ENCODE measurements at places on chromosomes 7 and 10. TPM values are rescaled to one million over a fixed set of nuclear protein-coding genes. Genes with fewer than 3 reads are reported as not detected.

DNA sequence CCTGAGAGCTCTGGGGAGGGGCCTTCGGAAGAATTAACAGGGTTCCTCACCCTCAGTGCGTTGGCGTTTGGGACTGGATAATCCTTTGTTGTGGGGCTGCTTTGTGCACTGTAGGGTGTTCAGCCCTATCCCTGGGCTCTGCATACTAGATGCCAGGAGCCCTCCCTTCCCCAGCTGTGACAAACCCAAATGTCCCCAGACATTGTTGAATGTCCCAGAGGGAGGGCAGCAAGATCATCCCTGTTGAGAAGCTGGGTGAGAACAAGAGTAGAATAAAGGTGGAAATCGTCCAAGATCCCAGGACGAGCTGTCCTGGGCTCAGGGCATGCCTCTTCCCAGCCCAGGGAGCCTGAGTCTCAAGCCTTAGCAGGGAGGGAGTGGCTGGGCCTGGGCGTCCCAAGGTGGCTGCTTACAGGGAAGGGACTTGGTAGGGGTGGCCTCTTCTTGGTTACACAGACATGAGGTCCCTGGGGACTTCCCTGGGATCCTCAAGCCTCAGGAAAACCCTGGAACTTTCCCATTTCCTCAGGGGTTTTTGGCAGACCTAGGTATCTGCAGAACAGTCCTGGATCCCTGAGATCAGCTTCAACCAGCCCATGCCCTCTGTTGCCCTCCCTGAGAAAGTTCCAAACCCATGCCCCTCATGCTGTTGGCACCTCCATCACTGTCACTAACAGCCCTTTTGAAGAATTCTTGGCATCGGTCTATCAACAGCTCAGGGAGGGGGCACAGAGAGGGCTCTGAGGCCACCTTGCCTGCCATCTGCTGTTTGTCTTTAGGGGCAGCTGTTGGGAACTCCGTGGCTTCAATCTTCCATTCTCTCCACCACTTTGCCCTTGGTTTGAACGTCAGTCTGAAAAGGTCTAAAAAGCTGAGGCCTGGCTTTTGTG, 53.7 kb downstream of the GOLGA7B start:
- DNase-seq, result no peak

DNA sequence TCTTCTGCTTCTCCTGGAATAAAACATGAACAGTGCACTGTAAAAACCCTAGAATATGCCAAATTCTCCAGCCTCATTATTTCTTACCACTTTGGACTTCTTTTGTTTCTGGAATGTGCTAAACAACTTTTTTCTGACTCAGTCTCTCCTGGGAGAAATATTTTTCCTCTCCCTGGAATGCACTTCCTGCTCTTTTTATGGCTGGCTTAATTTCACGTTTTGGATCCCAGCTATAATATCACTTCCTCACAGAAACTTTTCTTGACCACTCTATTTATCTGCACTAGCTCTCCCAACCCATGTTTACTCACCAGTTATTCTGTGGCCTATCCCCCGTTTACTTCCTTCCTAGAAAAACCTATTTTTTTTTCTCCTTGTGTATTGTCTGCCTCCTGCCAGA, 26.7 kb downstream of the ABCB5 start:
- no peak for DNase-seq

- no peak for DNase-seq
Observed at GRCh38 chr10:12726971-12727831, 274.3 kb downstream of the CCDC3 start.

DNA sequence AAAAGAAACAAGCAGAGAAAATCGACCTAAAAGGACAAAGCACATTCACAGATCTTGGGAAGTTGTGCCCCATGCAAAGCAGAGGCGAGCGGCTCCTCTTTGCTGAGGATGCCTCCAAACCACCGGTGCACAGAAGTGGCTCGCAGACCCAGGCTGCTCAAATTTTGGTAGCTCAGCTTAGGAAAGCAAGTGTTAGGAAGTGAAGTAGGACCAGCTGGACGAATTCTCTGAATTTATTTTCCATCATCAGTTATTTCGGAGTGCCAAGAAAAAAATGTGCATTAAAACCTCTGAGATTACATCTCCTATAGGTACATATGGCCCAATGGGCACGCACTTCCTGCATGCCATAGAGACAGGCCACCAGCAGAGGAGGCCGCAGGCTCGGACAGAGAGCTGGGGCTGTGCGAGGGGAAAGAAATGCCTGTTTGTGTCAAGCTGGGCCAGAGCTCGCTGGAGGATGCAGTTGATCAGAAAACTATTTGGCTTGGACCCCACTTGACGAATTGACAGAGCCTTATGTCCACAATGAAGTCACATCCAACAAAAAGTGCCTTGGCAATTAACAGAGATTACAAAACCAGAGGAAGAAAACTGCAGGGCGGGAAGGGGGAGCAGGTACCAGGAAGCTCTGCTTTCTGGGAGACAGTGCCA, 122.3 kb upstream of the LYZL2 start:
- no peak for DNase-seq

DNA sequence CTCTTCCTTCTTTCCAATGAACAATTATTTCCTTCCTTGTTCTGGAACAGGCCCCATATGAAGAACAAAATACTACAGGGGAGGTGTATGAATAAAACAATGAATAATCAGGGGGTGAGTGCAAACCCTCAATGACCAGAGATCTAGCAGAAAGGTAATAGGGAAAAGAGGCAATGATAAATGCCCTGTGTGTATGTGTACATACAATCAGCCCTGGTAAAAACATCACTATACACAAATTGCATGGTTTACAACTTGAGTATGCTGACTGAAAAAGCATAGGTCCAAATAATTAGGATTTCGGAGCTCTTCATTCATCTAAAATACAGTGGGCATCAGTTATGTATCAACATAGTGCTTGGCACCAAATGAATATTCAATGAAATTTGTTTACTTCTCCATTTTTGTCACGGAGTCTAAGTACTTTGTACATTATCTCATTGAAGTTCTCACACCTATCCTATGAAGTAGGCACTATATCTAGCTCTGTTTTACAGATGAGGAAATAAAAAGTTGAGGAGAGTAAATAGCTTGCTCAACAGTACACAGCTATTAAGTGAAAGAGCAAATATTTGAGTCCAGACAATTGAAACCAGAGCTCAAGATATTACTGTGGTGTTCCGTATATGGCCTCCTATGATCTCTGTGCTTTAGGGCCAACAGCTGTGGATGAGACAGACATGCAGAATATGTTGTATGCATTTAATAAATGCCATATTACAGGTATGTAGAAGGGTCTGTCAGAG, 1065.4 kb downstream of the SORCS3 start:
- no peak for DNase-seq

- DNase-seq, result no peak
Observed at GRCh38 chr10:68046642-68047041, 28.4 kb downstream of the HERC4 start.

- DNase-seq, result no peak
Observed at GRCh38 chr7:28798274-28798673, 159.9 kb downstream of the TRIL start.

- DNase-seq, result no peak
Observed at GRCh38 chr10:44153918-44154670, 230.8 kb downstream of the CXCL12 start.

- DNase-seq, result no peak
Observed at GRCh38 chr10:85026878-85027467, 698.6 kb downstream of the CCSER2 start.

DNA sequence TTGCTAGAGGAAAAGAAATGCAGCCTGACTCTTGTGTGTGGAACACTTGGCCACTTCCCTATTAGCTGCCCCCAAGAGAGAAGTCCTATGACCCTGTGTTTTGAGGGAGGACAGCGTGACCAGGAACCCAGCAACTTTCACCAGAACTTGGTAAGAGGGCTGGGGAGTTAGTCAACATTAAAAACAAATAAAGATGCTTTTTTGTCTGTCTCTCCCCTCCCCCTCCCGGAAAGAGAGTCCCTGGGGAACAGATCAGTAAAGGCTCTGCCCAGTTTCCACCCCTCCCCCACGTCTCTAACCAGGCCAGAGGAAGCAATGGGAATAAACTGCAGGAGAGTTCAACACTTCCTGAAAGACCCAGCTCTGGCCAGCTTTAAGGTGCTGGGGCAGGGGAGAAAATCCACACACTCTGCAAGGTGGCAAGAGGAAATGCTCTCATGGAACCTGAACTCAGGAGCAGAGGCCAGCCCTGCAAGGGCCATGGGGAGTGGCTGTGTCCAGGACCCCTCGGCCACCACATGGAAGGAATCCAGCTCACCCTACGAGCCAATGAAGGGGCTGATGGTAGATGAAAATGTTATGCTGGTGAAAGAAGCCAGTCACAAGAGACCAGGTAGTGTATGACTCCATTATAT, 21.5 kb downstream of the SH3PXD2A start:
- no peak for DNase-seq

GRCh38 chr7:130345136-130345535, 520 bp downstream of the CPA5 start:
- DNase-seq, result no peak

DNA sequence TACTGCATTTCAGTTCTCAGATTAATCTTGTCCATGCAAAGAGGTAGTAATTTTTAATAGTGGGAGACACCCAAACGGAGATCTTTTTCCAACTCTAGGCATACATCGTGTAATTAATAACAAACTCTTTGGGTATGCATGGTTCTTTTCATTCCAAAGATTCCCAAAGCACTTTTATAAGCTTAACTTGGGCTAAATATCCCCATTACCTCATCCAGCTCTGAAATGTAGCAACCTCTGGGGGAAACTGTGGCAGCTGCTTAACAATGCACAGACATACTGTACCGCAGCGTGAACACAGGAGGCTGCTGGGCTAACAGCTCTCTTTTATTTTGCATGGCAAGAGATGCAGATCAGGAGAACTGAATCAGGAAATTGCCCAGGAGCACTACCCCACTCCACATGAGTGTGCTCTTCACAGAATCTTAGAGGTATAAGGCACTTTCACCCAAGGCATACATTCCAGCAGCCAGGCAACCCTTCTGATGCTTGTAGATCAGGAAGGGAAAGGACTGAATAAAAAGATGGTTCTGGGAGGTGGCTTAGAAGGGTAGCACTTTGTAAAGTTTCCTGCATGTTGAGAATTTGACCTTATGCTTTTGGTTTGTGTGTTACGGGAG, 114.4 kb upstream of the GLI3 start:
- DNase-seq, result no peak

DNA sequence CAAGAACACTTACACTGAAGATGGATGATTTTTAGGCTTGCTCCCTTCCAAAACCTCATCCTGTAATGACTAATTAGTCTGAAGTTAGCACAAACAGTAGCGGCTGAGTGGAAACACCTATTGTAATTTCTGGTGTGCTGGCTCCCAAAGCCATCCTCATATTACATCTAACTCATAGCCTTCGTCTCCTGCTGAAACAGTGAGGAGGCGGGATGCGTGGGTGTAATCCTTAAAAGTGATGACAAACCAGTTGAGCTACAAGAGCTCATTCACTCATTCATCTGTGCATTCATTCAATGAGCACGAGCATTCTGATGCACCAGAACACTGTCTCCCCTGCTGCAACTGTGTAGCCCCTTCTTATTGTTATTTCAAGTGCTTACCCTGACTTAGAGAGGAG, 235.3 kb downstream of the CALN1 start:
- no peak for DNase-seq

CHST3 gene
- total RNA-seq, result 2.7 TPM

TET1 gene
- total RNA-seq, result 3.3 TPM

EGFR gene
- 45.5 TPM for total RNA-seq

FAM204A gene
- total RNA-seq, result 18.4 TPM

HOXA2 gene
- 24.8 TPM for total RNA-seq

PON3 gene
- not detected for total RNA-seq

All from Peyer's patch (tissue), 4 donors.